ENCODE measurements at places on chromosomes 3 and 15.
A peak's percentile ranks its signal among the peaks of the same experiment; 100 is the strongest.

DNA sequence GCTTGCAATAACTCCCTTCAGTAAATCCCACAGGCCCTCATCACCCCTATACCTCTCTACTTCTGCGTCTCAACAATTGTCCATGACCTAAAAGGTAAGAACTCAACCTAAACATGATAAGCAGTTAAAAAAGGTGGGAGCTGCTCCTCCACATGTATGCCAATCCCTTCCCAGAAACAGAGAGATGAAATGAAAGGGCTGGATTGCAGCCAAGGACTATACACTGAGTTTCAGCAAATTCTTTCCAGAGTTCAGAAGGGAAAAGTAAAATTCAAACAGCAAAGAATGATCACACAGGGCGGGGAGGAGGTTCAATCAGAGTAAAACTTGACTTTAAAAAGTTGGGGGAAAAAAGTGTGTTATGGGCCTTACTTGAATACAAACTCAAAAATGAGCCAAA lies 27.5 kb downstream of the PLOD2 start:
- no peak for DNase-seq

GRCh38 chr15:53588773-53589172 lies 170.7 kb downstream of the WDR72 start:
- no peak for DNase-seq

DNA sequence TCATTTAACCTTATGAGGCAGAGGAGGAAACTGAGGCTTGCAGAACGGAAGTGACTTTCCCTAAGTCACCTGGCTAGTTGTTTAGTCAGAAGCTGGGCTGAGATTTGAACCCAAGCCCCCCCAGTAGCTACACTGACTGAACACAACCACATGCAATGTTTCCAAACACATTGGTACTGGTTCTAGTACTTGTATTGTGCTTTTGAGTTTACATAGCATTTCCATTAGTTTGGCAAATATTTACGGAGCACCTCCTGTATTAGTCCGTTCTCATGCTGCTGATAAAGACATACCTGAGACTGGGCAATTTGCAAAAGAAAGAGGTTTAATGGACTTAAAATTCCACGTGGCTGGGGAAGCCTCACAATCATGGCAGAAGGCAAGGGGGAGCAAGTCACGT lies 56.3 kb upstream of the ITGA11 start:
- DNase-seq, result no peak

DNA sequence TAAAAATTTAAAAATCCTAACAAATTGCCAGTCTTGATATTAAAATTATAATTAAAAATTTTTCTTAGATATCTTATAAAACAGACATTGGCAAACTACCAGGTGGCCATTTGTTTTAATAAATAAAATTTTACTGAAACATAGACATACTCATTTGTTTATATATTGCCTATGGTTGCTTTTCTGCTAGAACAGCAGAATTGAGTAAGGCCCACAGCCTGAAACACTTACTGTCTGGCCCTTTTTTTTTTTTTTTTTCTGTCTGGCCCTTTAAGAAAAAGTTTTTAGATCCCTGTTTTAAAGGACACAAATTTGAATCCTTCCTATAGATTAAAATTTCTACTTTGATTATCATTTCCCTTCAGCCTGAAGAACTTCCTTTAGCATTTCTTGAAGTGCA lies 60.5 kb upstream of the CTDSPL2 start:
- no peak for DNase-seq

- peak; percentile 10 for DNase-seq
Observed at GRCh38 chr3:25503898-25504301, 75.8 kb downstream of the RARB start.

- no peak for DNase-seq
Observed at GRCh38 chr3:188567478-188568195, 413.7 kb downstream of the LPP start.
